ENCODE measurements at places on chromosomes 4 and X.

DNA sequence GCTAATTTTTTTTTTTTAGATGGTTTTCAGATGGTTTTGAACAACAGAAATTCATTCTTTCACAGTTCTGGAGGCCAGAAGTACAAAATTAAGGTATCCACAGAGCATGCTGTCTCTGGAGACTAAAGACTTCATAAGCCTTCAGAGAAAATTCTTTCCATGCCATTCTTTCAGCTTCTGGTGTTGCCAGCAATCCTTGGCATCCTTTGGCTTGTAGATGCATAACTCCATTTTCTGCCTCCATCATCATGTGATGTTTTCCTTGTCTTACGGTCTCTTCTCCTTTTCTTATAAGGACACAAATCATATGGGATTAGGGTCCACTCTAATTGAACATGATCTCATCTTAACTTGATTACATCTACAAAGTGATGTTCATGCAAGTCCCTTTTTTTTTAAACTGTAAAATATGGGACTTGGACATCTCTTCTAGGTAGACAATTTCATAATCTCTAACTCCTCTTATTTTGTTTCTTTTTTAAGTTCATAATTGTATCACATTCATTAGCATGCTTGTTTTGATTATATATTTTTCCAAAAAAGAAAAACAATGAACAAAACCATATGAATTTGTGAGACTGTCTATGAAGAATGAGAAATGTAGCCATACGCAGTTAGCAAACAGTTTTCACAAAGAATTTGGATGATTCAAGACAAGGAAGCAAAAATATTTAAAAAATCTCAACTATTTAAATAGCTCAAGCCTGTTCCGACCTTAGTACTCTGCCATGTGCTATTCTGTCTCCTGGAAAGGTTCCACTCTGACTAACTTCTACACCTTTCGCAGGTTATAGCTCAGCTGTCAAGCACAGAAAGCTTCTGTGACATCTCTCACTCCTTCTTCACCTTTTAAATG, 53.1 kb upstream of the GIMD1 start:
- no peak for DNase-seq

GRCh38 chr4:10226756-10227155, 110.2 kb upstream of the WDR1 start:
- DNase-seq = no peak

- peak; percentile 67 for DNase-seq
Measured at GRCh38 chrX:48508400-48509244, at the start of gene PORCN. Gene PORCN (plus strand): TSS chrX:48508992. CDS start chrX:48509821, 829 bp downstream.

GRCh38 chr4:139736661-139737060, 71.0 kb downstream of the MGST2 start:
- no peak for DNase-seq

- DNase-seq = no peak
Measured at GRCh38 chr4:55186123-55186522, 60.7 kb upstream of the KDR start.

DNA sequence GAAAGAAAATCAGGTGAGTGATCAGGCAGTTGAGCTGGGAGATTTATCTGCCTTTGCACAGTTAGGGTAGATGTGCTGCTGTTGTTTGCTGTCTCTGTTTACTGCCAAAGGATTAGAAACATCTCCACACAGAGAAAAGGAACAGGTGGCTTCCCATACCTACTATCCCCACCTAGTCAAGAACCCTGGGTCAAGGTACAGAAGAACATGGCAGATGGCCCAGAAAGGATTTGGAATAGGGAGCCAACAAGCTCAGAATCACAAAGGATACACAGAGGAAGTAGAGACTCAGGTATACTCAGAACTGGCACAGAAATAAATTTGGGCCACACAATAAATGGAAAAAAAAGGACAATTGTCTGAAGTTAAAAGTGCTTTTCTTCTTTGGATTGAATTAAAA, 64.3 kb downstream of the TIGD2 start:
- no peak for DNase-seq

DNA sequence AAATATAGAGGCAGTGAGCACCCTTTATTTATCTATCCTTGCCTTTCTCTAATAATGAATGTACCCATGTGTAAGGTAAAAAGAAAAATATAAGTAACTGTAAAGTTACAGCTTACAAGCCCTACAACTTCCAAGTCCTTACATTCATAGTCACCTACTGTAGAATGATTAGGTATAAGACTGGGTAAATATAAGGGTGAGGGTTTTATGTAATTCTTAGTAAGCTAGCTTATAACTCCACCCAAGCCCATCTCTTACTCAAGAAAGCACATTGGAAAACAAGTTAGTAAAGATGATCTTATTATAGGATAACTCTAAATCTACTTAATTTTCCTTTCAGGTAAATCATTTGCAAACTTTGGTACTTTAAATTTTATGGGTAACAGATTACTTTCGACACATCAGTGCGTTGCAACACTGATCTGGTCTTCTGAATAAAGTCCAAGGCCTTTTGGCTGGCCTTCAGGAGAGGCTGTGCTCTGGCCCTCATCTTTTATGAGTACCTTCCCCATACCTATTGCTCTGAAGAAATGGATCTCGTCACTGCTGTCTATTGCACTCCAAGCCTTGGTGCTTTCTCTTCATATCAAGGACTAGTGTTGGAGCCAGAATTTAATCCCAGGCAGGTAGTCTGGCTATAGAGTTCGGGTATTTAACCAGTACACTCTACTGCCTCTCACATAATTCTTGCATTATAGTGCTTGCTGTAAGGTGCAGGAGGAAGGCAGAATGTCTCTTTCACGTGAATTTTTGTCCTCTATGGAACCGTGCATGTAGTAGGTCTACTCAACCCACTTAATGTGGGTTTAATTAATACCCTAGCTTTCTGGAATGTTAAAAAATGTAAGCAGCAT, 443.6 kb upstream of the AR start:
- no peak for DNase-seq

- no peak for DNase-seq
Measured at GRCh38 chrX:110204986-110205385, 112.9 kb downstream of the AMMECR1 start.

GRCh38 chr4:10101671-10102473, 14.7 kb downstream of the WDR1 start:
- DNase-seq = no peak

GRCh38 chr4:174377613-174378012, 93.9 kb downstream of the CEP44 start:
- DNase-seq = no peak

- no peak for DNase-seq
Measured at GRCh38 chrX:122863067-122863466, 321.0 kb upstream of the GRIA3 start.

DNA sequence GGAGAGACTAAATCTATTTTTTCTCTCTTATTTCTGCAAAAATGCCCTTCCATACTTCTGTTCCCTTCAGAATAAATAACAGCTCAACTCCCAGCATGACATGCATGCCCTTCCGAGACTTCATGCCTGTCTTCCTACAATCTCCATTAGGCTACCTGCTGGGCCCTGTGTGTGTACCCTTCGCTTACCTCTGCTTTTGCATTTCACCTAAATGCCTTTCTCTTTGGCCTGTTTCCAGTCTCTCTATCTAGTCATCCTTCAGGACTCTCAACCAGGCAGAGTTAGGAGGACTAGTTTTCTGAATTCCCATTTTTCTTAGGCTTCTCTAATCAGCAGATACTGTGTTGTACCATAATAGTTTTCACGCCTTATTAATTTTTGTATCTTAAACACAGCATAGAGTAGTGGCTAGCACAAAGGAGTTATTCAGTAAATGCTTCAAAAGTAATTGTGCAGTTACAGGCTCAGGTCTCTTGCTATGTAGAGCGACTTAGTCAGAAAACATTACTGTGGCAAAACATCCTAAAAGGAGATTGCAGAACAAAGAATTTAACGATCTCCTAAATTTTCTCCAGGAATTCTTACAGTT, 20.5 kb downstream of the SEPTIN11 start:
- DNase-seq = no peak

- DNase-seq = no peak
Measured at GRCh38 chrX:134236626-134237614, at the start of gene CCDC160. Gene CCDC160 (plus strand): TSS chrX:134237182. CDS start chrX:134244801, 7,619 bp downstream.

DNA sequence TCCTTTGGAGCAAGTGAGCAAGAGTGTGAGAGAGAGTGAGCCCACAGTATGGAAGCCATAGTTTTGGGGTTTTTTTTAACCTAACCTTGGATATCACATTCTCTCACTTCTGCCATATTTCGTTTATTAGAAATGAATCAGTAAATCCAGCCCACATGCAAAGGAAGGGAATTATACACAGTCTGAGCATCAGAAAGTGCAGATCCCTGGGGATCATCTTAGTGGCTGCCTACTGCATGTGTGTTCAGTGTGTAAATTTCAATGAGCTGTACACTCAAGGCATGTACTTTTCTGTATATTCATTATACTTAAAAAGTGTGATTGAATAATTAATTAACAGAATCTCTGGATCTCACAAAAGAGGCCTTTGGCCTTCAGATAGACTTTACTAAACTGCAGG, 133.8 kb upstream of the PRPS2 start:
- DNase-seq = no peak

DNA sequence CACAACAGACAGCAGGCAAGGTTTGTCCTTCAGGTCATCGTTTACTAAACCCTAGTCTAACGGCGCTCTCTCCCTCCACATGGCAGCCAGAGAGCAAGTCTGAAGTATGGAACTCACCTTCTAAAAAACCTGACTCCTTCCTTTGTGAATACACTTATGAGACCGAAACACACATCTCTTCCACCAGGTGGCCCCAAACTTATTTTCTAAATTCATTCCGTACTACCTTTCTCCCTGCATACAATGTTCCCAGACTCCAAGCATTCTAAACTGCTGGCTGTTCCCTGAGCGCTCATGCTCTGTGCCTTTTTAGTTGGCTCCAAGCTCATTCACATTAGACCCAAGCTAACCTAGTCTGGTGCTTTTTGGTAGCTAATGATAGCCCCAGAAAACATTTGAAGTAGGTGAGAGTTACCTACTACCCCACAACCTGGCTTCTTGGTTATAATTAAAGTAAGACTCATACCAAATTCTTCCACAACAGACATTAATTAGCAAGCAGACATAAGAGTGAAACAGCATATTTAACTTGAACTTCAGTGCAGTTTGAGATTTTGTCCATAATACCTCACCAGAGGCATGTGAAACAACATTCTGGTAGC, 67.6 kb upstream of the DCLK2 start:
- DNase-seq = peak; percentile 2

DNA sequence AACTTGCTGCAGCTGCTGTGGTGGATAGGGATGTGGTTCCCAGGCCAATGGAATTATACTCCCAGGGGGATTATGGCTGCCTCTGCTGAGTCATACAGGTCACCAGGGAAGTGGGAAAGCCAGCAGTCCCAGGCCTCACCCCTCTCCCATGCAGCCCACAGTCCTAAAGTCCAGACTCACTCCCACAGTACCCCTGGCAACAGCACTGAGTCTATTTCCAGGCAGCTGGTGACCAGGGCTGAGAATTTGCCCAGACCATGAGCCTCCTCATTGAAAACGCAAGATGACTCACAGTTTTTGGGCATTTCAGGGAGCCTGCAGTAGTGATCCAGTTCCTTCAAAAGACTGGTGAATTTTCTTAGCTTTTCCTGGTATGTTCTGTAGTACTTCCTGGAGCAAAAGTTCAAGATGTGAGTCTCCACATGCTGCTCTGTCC, 137.6 kb downstream of the NPNT start:
- no peak for DNase-seq

- DNase-seq = no peak
Measured at GRCh38 chrX:17689971-17690409, 47.3 kb upstream of the SCML1 start.

DNA sequence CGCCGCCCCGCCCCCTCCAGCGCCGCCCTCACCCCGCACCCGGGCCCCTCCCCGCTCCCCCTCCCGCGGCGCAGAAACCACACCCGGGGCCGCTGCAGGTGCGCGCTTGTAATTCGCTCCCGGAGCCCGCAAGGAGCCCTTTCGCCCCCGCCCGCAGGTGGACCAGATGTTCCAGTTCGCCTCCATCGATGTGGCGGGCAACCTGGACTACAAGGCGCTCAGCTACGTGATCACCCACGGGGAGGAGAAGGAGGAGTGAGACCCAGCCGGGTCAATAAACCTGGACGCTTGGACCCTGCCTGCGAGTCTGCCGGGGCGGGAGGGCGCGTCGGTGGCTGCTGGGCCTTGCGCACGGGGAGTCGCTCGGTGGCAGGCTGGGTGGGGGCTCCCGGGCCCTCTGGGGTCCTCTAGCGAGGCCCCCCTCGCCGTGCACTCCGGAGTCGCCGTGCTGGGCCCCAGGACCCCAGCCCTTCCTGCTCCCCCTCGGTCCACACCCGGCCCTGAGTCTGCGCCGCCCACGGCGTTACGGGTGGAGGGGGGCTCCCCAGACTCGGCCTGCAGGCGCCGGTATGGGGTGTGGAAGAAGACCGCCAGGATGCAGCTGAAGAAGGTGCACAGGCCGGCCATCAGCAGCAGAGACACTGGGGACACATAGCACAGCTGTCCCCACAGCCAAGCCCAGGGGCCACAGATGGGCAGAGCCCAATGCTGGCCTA, 7.1 kb downstream of the SLC49A3 start:
- peak; percentile 38 for DNase-seq

GRCh38 chr4:56464581-56464980, 2.8 kb upstream of the SRP72 start:
- no peak for DNase-seq

DNA sequence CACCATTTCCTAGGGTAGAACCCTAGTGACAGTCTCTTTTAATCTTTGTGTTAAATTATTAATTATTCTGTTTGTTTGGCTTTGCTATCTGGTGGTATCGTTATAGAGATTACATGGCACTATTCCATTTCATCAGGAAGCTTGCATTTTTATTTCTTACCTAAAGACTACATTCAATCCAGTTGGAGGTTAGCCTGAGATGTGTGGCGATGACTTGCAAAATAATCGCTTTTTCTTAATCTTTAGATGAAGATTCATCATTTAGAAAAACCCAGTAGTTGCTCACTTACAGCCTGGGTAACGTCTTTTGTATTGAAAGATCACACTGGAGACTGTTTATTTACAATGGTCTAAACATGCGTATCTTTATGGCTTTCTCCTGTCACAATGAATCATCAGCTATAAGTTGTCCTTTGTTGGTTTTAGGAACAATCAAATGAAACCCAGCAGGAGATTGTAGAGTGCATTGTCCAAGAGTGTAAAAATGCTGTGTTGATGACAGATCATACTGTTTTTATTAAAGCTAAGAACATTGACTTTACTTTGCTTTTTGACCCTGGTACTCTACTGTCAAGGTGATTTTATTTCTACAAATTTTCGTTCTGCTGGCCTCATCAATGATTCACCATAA, 281.7 kb upstream of the PITX2 start:
- DNase-seq = no peak

GRCh38 chrX:102712981-102713625, 855 bp downstream of the GPRASP2 start:
- DNase-seq = no peak

GRCh38 chr4:178275671-178276360, 833.6 kb upstream of the AGA start:
- DNase-seq = no peak

All from CD4-positive, alpha-beta T cell (primary cell).